ENCODE measurements at places on chromosomes 1 and 21.

GRCh38 chr1:209621286-209621685, 30.9 kb downstream of the LAMB3 start:
- H3K27me3 ChIP-seq: no peaks in the 10 kb centered on the region
- no peak overlapping the region for H3K27ac ChIP-seq
- no peak for DNase-seq
- H3K4me1 ChIP-seq: no peaks in the 10 kb centered on the region
- H3K36me3 ChIP-seq: no peaks in the 10 kb centered on the region
- H3K4me3 ChIP-seq: no peak overlapping the region

DNA sequence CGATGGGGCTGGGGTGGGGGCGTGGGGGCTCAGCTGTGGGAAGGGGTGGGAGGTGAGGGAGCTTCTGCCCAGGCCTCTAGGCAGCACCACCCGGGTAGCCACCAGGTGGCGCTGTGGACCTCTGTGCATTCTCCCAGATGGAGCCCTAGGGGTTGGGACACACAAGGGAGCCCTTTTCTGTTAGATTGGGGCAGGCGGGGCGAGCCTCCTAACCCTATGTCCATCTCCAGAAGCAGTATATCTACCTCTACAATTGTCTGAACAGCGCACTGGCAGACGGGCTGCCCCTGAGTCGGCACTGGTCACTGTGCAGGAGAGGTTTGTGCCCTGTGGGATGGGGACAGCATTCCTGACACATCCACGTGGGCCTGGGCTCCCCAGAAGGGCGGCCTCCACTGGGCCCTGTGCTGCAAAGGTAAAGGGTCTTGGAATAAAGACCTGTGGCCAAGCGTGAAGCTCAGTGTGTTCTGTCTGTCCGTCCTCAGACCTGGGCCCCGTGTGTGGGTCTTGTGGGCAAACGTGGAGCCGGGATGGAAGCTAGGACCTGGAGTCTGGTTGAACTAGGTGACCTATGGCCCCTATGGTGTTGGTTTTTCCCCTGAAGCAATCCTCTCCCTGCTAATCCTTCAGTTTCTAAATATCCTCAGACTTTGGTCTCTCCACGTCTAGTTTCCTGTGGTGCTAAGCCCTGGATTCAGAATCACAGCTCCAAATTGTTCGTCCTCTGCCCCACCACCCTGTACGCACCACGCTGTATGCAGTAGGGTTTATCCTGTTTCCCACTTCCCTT, 4.4 kb upstream of the LGR6 start:
- H3K27ac ChIP-seq: no peak overlapping the region
- H3K4me3 ChIP-seq: no peak overlapping the region
- H3K4me1 ChIP-seq: peaks cover 16% of the 10 kb centered on the region
- H3K27me3 ChIP-seq: no peaks in the 10 kb centered on the region

DNA sequence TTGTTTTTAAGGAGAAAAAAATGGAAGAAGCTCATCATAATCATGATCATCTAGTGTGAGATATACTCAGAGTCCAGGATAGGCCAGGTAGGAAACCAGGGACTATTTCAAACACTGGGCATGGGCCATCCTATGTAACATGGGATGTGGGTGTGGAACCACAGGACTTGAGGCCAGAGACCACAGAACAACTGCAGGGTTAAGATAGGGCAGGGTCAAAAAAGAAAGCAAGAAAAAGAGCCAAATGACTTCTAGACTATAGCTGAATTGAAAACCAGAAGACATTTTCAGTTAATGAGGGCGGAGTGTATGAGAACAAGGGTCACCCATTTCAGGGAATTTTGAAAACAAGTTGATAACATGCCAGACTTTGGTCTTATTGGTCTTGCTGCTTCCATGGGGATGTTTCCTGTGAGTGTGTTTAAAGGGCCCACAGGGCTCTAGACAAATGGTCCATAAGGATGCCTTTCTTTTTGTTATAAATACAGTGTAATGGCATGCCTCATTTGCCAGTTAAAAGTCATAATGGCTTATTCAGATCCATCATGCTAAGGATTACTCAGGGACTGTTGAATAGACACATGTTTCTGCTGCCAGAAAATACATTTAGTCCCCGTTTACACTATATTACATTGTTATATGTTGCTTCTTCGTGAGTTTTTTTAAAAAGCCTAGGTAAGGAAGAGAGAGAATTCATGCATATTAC, 182.0 kb upstream of the C21orf91 start:
- no peaks in the 10 kb centered on the region for H3K4me1 ChIP-seq
- H3K27me3 ChIP-seq: no peaks in the 10 kb centered on the region
- no peak overlapping the region for H3K27ac ChIP-seq
- H3K4me3 ChIP-seq: no peak overlapping the region
- no peaks in the 10 kb centered on the region for H3K36me3 ChIP-seq
- no peak for DNase-seq

DNA sequence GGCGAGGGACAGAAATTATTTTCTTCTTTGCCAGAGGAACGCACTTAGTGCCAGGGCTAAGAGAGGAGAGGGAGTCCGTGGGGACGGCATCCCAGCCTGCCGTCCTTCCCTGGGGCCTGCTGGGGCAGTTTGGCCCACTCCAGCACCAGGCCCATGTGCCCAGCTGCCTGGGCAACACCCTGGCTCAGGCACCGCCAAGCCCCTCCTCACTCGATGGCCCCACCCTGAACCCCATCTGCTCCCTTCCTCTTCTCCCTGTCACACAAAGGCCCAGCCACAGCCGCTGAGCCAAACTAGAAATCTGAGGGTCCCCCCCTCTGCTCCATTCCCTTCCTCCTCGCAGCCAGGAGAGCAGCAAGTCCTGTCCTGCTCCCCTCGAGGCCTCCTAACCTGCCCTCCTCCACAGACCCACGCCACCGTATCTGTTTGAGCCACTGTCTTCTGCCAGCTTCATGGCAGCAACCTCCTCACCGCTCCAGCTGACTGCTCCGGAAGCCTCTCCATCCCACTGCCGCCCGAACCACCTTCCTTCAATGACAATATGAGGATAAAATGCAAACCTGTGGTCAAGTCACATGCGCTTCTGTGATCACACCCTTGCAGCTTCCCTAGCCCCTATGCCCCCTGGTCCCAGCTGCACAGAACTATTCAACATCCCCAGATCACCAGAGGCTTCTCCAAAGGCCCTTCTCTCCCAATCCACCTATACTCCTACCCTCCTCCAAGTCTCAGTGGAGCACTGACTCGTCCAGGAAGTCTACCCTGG, 8.4 kb upstream of the TNNI1 start:
- H3K36me3 ChIP-seq: no peaks in the 10 kb centered on the region
- no peak for DNase-seq
- H3K27ac ChIP-seq: no peak overlapping the region

GRCh38 chr1:246768403-246769020, 44.3 kb downstream of the SCCPDH start:
- H3K4me3 ChIP-seq: no peak overlapping the region
- peaks cover 12% of the 10 kb centered on the region for H3K4me1 ChIP-seq
- no peaks in the 10 kb centered on the region for H3K36me3 ChIP-seq
- H3K27ac ChIP-seq: peak overlapping the region; percentile 69

DNA sequence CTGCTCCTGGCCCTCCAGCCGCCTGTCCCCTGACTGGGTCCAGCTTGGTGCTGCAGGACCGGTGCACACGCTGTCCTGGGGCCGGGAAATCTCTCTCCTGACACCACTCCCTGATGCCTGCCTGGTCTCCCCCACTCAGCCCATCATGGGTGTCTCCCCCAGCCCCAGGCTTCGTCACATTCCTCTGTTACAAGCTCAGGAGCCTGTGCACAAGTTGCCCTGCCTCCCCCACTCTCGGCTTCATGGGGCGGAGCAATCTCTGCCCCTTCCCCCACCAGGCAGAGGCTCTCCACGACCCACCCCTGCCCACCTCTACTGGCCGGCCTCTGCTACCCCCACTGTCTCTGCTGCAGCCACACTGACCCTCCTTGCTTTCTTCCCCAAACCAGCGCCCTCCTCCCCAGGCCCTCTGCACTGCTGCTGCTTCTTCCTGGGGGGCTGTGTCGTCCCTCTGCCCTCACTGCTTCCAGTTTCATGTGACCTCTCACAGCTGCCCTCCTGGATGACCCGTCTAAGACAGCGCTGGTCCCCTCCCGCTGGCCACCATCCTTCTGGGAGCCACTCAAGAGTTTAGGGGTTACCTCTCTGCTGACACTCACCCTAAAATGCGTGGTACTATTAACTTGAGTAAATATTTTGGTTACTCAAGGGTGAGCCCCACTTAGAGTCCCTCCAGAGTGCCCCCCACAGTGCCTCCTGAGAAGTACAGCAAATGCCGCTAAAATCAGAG, 5.7 kb upstream of the RIPK4 start:
- H3K4me1 ChIP-seq: peaks cover 17% of the 10 kb centered on the region
- no peak for DNase-seq
- no peak overlapping the region for H3K4me3 ChIP-seq
- H3K27ac ChIP-seq: no peak overlapping the region
- H3K36me3 ChIP-seq: no peaks in the 10 kb centered on the region

GRCh38 chr1:16249596-16250241, 12.7 kb upstream of the CPLANE2 start:
- H3K36me3 ChIP-seq: no peaks in the 10 kb centered on the region
- peaks cover 47% of the 10 kb centered on the region for H3K4me1 ChIP-seq
- H3K4me3 ChIP-seq: no peak overlapping the region

- no peak overlapping the region for H3K27ac ChIP-seq
- H3K4me3 ChIP-seq: no peak overlapping the region
- H3K36me3 ChIP-seq: peaks cover 25% of the 10 kb centered on the region
- H3K4me1 ChIP-seq: no peaks in the 10 kb centered on the region
- no peaks in the 10 kb centered on the region for H3K27me3 ChIP-seq
- no peak for DNase-seq
These were observed 99.2 kb upstream of the ACTL8 start for GRCh38 chr1:17655922-17656321.

- no peaks in the 10 kb centered on the region for H3K36me3 ChIP-seq
- H3K4me3 ChIP-seq: no peak overlapping the region
- H3K27me3 ChIP-seq: no peaks in the 10 kb centered on the region
- H3K4me1 ChIP-seq: no peaks in the 10 kb centered on the region
- no peak for DNase-seq
These were observed 410.7 kb downstream of the DSCAM start for GRCh38 chr21:40436261-40436660.

- DNase-seq: no peak
- no peaks in the 10 kb centered on the region for H3K36me3 ChIP-seq
- peak overlapping the region; percentile 69 for H3K4me3 ChIP-seq
- peaks cover 37% of the 10 kb centered on the region for H3K4me1 ChIP-seq
- peak overlapping the region; percentile 93 for H3K27ac ChIP-seq
These were observed 690 bp downstream of the C1orf216 start for GRCh38 chr1:35717911-35718476.

DNA sequence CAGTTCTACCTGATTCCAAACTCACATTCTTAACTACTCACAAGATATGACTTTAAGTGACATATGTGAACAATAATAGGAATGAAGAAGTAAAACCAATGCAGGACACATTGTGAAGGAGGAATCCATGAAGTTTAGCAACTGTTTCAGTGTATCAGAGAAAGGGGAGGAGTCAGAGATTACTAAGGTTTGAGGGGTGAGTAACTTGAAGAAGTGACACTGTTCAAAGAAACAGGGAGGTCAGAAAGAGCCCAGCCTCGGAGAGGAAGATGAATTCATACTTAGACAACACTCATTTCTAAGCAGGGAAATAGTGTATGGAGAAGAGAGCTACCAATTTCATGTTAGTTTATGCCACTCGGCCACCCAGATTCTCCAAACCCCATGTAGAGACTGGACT, 28.2 kb upstream of the RPF1 start:
- no peak overlapping the region for H3K4me3 ChIP-seq
- H3K4me1 ChIP-seq: no peaks in the 10 kb centered on the region
- no peak overlapping the region for H3K27ac ChIP-seq
- no peaks in the 10 kb centered on the region for H3K36me3 ChIP-seq
- no peak for DNase-seq
- H3K27me3 ChIP-seq: no peaks in the 10 kb centered on the region

GRCh38 chr1:20982316-20982715, 194.4 kb downstream of the EIF4G3 start:
- no peak for DNase-seq
- peak overlapping the region; percentile 21 for H3K27ac ChIP-seq
- peaks cover 14% of the 10 kb centered on the region for H3K4me1 ChIP-seq
- H3K4me3 ChIP-seq: no peak overlapping the region
- no peaks in the 10 kb centered on the region for H3K36me3 ChIP-seq
- H3K27me3 ChIP-seq: no peaks in the 10 kb centered on the region
